SK-N-SH (cell line): ENCODE measurements at places on chromosomes 13 and 19.

GRCh38 chr19:41319500-41320184, 9.7 kb downstream of the CCDC97 start:
- no peak for DNase-seq

- DNase-seq: peak; percentile 78
Measured at GRCh38 chr19:49997709-49998108, 27.5 kb downstream of the VRK3 start.

DNA sequence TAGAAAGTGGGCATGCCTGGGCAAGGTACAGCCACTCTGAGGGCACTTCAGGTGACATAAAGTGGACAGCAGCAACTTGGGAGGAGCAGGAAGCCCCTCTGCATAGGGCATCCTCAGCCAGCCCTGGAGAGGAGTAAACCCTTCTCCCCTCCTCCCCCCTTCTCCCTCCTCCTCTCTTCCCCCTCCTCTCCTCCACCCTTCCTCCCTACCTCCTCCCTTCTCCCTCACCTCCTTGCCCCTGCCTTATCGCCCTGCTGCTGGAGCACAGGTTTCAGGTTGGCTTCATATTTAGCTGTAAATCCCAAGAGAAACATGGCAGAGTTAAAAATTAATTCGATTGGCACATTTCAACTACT, 30.5 kb upstream of the ATP12A start:
- no peak for DNase-seq

DNA sequence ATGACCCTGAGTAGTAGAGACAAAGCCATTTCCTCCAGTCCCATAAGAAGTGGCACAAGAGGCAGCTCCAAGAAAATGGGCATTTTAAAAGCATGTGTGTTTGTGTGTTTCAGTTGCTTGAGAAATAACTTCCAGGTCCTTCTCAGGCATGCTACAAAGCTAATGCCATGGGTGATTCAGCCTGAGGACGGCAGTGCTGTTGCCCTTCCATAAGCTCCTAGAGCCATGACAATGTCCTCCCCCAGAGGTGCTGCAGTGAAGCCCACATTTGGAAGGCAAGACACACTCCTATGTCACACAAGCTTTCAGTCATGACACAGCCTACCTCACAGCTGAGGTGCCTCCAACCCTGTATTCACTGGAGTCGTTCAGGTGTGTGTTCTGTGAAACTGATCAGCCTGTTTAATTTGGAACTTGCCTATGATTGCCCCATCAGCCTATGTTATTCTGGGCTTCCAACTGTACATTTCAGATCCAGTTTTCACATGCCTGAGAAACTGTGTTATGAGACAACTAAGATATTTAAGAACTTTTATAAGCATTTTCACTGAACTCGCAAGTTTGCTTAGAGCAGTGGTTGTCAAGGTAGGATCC, 213.6 kb downstream of the FOXO1 start:
- no peak for DNase-seq

DNA sequence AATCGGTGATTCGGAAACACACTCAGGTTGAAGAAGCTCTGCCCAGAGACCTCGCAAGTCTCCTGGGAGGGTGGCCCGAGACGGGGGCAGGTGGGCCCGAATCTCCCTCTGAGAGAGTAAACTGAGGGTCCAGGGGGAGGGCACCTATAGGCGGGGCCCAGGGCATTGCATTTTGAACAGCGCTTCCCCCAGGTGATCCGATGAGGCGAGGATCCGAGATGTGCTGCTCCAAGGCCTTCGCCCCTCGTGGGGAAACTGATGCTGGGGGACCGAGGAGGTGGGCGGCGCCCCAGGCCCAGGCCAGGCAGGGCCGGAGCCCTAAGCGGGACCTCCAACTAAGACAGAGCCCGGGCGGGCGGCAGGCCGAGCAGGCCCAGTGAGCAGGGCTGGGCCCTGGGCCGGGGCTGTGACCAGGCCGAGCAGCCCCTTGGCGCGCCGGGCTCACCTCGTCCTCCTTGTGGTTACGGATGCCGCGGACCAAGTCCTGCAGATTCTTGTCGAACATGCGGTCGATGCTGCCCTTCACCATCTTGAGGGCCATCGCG, 500 bp downstream of the AP3D1 start:
- no peak for DNase-seq

DNA sequence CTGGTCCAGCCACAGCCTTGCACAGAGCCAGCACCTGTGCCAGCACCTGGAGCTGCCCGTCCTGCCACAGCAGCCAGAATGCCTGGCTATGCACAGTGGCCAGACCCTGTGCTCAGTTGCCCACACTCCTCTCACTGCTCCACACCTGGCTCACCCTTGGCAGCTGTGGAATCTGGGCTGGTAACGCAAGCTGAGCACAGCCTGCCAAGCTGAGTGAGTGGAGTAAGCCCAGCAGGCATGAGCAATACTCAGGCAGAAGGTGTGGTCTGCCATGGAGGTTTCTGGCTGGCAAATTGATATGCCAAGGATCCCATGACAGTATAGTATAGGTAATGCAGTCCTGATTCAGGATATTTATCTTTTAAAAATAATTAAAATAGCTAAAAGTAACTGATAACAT, 122.2 kb downstream of the PCDH9 start:
- DNase-seq: no peak

GRCh38 chr13:78241278-78241919, 322.8 kb upstream of the EDNRB start:
- DNase-seq: peak; percentile 49

DNA sequence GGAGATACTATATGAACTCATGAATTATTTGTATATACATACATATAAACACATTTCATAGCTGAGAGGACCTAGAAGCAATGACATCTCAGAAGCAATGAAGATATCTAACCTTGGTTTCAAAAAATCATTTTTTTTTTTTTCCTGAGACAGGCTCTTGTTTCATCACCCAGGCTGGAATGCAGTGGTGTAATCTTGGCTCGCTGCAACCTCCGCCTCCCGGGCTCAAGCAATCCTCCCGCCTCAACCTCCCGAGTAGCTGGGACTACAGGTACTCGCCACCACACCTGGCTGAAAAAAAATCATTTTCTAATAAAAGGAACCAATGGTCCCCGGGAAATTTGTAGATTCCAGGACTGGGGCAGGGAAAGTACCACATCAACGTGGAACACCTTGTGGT, 4.0 kb downstream of the ZNF565 start:
- no peak for DNase-seq

DNA sequence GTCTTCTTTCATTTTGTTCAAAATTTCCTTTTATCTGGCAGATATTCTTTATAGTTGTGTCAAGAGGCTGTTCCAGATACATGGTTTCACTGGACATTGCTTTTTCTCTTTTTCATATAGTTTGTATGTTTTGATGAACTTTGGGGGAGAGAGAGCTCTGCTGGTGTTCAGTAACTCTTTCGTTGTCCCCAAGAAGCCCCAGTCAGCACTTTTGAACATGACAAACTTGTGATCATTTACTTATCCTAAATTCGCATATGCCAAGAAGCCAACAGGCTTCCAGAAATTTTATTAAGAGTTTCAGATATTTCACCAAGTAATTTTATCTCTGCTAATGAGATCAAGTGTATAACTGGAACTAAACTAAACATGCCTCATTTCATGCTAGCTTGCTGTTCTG, 275.8 kb upstream of the GPC6 start:
- DNase-seq: no peak

DNA sequence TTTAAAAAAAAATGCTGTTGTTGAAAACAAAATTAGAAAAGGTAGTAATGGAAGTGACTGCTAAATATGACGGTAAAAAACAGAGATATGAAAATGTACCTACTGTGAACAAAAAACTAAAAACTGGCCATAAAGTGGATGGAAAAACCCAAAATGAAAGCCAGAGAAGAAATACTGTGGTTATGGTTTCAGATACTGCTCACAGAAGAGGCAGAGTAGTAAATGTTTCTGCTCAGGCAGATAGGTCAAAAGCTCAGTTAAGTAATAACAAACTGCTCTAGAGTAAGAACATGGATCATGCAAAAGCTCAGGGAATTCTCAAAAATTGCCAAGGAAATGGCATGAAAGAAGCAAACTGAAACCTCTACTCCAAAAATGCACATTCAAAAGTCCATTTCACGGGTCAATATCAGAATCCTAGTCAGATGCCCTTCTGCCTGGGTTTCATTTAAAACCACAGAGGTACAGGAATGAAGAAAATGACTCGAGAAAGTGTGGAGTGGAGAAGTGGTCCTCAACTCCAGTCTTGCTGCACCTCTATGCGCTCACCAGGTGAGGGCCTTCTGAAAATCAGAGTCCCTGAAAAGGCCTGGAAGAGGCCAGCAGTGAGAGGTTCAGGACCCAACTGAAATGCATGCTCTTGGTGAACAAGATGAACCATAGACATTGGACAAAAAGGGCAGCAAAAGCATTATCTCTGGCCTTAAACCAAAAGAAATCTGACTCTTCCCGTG, 315.0 kb upstream of the SPRY2 start:
- no peak for DNase-seq

- DNase-seq: peak; percentile 5
Measured at GRCh38 chr19:27966390-27966816, 1246.5 kb downstream of the UQCRFS1 start.

DNA sequence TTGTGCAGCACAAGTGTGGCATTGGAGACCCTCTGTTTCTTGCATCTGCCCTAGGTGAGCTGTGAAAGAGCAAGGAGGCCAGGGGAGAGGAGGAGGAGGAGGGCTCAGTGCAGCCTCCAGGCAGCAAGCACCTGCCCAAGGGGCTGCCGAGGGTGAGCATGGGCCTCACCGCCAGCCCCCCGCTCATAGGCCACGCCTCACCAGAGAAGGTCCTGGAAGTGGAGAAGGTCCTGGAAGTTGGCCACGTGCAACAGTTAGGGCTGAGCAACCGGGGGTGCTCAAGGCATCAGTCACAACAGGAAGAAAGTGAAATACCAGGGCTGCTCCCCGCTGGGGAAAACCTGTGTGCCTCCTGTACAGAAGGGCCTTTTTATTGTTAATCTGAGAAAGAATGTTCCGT, 168.9 kb downstream of the TEX29 start:
- DNase-seq: no peak

DNA sequence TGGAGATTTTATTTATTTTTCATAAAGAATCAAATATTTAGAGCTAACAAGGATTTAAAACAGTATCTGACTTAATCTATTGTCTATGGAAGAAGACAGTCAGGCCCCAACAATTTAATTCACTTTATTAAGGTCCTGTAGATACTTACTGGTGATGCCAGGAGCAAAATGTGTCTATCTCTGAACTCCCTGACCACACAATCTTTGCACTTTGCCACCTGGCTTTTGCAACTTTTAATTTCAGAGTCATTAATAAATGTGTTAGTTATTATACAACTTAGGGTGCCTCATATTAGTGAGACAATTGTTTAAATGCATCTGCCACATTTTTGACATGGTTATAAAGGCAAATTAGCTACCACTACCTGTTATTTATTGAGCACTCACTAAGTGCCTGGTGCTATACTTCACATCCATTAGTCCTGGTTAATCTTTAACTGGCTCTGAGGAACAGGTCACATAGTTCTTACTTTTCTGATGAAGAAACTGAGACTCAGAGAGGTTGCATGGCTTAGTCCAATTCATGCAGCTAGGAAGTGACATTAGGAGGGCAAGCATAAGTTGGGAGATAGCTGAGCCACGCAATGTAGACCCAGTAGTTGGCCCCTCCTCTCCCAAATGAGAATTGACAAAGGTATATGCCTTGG, 297.9 kb downstream of the DCT start:
- no peak for DNase-seq

- DNase-seq: no peak
Measured at GRCh38 chr13:41547251-41548000, 90.1 kb downstream of the RGCC start.

DNA sequence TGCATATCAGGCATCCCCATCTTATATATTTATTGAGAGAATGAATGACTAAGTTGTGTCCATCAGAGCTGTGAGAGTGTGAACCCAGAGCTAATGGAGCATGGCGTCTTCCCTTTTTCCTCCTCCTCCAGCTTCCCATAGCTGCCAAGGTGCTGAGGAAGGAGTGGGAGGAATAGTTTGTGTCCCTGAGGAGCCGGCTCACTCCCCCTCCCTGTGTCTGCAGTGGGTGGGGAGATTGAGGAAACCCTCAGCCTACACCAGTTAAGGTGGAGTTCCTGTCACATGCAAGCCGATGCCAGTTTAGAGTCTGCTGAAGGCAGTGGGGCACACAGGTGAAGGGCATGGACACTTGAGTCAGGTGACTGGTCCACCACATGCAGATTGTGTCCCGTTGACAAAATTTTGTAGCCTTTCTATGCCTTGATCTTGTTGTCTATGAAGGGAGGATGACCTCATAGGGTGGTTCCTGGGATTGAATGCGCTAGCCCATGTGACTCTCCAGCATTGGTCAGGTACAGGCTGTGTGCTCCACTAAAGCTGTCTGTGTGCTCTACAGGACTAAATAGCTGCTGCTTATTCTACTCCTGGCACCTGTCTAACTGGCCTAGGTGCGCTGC, 47.6 kb upstream of the GPI start:
- DNase-seq: no peak

- no peak for DNase-seq
Measured at GRCh38 chr13:44287958-44288357, 85.7 kb upstream of the SERP2 start.

DNA sequence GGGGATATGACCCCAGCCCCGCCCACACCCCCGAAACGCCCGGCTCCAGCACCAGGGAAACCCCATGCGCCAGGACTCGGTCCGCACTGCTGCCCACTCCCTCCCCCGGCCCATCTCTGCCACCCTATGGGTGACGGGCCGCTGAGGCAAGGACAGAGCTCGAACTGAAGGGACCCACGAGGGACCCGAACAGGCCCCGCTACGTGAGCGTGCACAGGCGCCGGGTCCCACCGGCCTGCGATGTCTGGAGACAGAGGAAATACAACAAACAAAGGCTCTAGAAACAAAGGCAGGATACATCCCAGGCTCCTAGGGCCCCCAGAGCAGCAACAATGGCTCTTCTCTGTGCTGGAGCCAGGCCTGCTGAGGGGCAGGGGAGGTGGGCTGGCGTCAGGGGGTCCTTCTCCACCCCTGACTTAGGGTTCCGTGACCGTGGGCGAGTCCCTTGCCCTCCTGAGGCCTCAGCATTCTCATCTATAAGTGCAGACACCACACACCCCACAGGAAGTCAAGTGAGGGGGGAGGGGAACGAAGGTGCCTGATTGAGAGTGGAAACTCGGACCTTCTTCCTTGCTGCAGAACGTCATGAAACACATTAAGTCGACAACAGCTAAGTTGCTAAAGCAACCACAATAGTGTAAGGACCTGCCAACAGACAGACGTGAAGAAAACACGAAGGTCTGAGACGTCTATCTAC, 3.1 kb downstream of the ABHD17A start:
- DNase-seq: no peak

DNA sequence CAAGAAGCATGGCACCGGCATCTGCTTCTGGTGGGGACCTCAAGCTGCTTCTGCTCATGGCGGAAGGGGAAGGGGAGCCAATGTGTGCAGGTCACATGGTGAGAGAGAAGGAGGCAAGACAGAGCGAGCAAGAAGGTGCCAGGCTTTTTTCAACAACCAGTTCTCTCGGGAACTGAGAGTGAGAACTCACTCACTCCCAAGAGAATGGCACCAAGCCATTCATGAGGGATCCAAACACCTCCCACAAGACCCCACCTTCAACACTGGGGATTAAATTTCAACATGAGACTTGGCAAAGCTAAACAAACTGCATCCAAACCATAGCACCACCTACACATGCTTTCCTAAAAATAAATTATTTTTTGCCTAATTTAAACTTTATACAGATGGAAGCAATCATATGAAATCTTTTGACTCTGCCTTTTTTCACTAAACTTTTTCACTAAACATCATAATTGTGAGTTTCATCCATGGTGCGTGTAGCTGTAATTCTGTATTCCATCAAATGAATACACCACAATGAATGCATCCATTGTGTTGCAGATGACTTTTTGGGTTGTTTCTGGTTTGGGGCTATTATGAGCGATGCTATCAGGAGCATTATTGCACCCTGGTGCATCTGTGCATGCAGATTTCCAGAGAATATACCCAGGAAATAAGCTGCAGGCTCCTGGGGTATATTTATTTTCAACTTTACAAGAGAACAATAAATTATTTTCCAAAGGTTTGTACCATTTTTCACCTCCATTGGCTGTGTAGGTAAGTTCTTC, 14.6 kb upstream of the IPO5 start:
- DNase-seq: no peak
